ENCODE measurements at places on chromosomes 5 and 9. TPM values are rescaled to one million over a fixed set of nuclear protein-coding genes. Genes with fewer than 3 reads are reported as not detected.

The SPAAR gene
- 0.89 TPM for total RNA-seq

The MCTP1 gene
- 11.0 TPM for total RNA-seq

DNA sequence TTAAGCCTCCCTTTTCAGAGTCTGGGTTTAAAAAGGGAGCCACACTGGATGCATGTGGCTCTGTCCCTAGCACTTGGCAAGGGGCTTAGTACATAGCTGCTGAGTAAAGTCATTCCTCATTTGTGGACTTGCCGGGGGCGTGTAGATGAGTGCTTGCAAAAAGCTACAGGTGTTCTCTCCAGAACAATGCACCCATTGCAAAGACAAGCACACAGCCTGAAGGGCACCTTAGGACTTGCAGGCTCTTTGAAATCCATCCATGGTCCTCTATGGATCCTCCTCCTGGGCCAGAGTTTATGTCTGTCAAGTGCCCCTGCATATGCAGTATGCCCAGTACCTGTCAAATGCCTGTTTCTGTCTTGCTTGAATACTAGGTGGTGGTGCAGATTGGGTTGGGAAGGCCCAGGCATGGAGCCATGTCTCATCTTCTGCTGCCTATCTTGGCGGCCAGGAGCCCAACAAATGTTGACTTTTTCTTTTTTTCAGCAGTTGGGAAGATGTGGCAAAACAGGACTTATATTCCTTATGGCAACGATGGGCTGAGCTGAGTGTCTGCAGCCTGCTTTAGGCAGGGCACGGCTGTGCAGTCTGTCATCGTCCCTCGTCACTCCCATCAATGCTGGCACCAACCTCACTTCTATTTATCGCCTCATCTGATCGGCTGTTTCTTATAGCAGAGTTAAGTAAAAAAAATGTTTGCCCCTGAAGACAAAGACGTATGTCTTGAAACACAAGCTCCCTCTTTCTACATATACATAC, 18.5 kb upstream of the SMIM32 start:
- H3K4me1 ChIP-seq: no peaks in the 10 kb centered on the region
- no peak for DNase-seq
- no peak overlapping the region for H3K27ac ChIP-seq
- H3K27me3 ChIP-seq: peaks cover 4% of the 10 kb centered on the region
- no peaks in the 10 kb centered on the region for H3K36me3 ChIP-seq
- H3K4me3 ChIP-seq: no peak overlapping the region

The PCDHB5 gene
- 3.1 TPM for total RNA-seq

- H3K27ac ChIP-seq: no peak overlapping the region
- no peak overlapping the region for H3K4me3 ChIP-seq
- no peaks in the 10 kb centered on the region for H3K27me3 ChIP-seq
- no peaks in the 10 kb centered on the region for H3K36me3 ChIP-seq
- H3K4me1 ChIP-seq: no peaks in the 10 kb centered on the region
These were observed 291.5 kb upstream of the TRPC7 start for GRCh38 chr5:136656811-136657210.

GRCh38 chr9:108047264-108047663, 557.7 kb upstream of the KLF4 start:
- H3K27ac ChIP-seq: no peak overlapping the region
- no peaks in the 10 kb centered on the region for H3K27me3 ChIP-seq
- no peaks in the 10 kb centered on the region for H3K36me3 ChIP-seq
- peaks cover 6% of the 10 kb centered on the region for H3K4me1 ChIP-seq

- DNase-seq: no peak
These were observed 128.5 kb upstream of the CDH10 start for GRCh38 chr5:24773261-24773660.

The C5orf34 gene
- 4.5 TPM for total RNA-seq

GRCh38 chr9:132694144-132694543, 23.9 kb downstream of the GTF3C4 start:
- DNase-seq: no peak
- peaks cover 7% of the 10 kb centered on the region for H3K4me1 ChIP-seq
- no peaks in the 10 kb centered on the region for H3K27me3 ChIP-seq
- peaks cover 8% of the 10 kb centered on the region for H3K36me3 ChIP-seq

The KCNV2 gene
- total RNA-seq: not detected

DNA sequence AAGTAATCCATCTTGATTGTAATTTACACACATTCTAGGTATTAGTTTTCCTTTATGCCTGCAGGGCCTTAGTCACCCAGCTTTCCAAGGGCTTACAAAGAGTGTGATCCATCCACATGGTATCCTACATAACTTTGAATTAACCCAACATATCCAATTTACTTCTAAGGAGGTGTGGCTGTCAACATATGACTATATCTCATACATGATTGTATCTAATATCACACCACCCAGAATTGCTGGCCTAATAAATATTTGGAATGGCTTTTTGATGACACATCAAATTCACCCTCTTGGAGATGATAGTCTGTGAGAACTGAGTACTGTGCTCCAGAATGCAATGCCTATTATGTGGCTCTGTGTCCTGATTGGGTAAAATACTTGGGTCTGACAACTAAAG, 363.3 kb upstream of the GRIN3A start:
- no peaks in the 10 kb centered on the region for H3K4me1 ChIP-seq
- H3K27ac ChIP-seq: no peak overlapping the region
- H3K27me3 ChIP-seq: no peaks in the 10 kb centered on the region
- no peaks in the 10 kb centered on the region for H3K36me3 ChIP-seq
- DNase-seq: no peak

GRCh38 chr5:79023947-79024346, 38.8 kb upstream of the ARSB start:
- no peaks in the 10 kb centered on the region for H3K36me3 ChIP-seq
- H3K4me1 ChIP-seq: no peaks in the 10 kb centered on the region
- H3K27ac ChIP-seq: no peak overlapping the region
- no peaks in the 10 kb centered on the region for H3K27me3 ChIP-seq

DNA sequence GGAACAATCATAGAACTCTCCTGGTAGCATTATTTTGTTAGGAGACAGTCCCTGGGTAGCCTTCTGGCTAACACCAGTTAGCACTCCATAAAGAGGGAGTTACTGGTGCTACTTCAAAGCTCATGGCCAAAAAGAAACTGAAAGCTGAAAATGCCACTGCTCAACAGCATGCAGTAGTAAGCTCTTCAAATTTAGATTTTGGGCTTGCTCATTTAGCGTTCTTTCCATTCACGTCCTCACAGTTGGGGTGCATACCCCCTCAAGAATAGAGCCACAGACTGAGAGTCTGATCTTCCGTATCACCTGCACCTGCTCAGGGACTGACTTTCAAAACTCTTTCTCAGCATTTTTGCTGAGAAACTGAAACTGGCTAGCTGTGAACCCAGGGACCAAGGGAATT, 24.7 kb downstream of the NTRK2 start:
- H3K4me1 ChIP-seq: no peaks in the 10 kb centered on the region
- no peaks in the 10 kb centered on the region for H3K36me3 ChIP-seq
- H3K4me3 ChIP-seq: no peak overlapping the region
